Stimulated activated CD4-positive, alpha-beta T cell treated with anti-CD3 and anti-CD28 coated beads, TNF-alpha, amount 100 ng/mL, for 1 hour (primary cell): ENCODE measurements at places on chromosomes 11 and 22.

- no peak for DNase-seq
Observed at GRCh38 chr11:55106391-55106790, 155.6 kb upstream of the TRIM48 start.

GRCh38 chr22:34805771-34806170 is 260.2 kb upstream of the ISX start:
- no peak for DNase-seq

- no peak for DNase-seq
Observed at GRCh38 chr11:88102598-88102934, 72.7 kb downstream of the RAB38 start.

DNA sequence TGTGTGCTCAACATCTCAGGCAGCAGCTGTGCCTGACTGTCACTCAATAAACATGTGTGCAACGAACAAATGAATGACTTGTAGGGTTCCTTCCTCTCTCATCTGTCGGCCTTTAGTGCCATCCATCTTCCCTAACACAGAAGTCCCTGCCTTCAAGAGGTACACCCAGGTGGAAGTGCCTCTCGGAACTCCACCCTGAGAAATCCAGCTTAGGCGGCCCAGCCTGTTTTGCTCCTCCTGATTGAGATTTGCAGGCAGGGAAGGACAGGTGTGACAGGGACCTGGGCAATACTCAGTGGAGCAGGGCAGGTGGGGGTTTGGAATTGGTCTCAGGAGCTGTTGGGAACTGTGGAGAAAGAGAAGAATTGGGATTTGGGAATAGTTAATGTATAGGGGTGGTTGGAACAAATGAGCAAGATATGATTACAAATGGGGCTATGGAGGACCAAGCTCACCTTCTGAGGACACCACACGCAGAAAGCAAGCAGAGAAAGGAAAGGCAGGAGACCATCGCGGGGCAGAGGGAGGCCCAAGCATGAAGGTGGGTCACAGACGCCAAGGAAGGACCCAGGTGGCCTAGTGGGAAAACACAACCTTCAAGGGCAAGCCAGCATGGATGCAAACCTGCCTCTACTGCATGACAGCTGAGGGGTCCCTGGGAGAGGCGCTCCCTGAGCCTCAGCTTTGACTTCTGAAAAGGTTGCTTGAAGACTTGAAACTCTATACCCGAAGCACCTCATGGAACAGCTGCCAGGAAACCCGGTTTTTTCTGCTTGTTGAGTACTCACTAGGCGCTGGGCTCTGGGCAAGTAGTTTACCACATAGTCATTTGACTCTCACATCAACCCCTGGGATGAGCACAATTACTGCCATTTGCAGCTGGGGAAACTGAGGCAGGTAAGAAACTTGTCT is 40.9 kb upstream of the ANO1 start:
- DNase-seq, result no peak

GRCh38 chr22:32589007-32589406 is 114.4 kb downstream of the FBXO7 start:
- no peak for DNase-seq

DNA sequence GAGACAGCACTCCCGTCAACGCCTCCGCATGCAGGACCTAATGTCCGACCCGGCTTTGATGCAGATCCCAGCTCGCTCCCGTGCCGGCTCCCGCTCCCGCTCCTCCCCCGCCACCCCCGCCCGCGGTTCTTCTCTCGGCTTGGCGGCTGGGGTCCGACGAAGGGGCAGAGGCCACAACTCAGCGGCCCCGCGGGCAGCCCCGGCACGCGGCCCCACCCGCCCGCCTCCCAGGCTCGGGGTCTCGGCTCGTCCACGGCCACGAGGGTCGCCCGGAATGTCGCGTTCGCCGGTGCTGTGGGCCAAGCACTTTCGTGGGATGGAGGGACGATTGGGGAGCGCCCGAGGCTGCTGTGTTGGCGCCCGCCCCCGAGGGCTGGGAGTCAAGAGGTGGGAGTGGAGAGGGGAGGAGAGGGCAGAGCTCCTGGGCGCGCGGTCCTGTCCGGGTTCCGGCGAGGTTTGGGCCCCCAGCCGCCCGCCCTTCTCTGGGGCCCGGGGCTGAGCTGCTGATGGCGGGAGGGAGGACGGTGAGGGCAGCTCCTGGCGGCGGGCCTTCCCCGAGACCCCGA is 5.3 kb upstream of the TBX1 start:
- DNase-seq, result no peak

GRCh38 chr11:111392552-111392951 is 13.5 kb upstream of the POU2AF1 start:
- DNase-seq, result no peak

GRCh38 chr22:49992921-49993648 is 19.5 kb downstream of the IL17REL start:
- no peak for DNase-seq

DNA sequence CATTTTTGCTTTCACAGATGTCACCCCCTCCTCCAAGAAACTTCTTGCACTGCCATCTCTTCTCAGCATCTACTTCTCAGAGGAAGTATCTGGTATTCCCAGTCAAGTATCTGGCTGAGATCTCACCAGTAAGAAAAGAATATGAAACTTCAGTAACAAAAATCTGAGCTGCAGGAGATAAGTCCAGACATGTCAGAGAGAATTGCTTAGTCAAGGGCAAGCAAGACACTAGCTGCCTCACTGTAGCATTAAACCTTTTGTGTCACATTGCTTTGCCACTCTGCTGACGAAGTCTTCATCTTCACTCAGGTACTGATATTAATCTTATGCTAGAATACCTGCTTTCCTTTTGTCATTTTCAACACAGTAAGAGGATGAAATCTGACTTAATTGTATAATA is 70.6 kb upstream of the ZC3H12C start:
- DNase-seq, result no peak

DNA sequence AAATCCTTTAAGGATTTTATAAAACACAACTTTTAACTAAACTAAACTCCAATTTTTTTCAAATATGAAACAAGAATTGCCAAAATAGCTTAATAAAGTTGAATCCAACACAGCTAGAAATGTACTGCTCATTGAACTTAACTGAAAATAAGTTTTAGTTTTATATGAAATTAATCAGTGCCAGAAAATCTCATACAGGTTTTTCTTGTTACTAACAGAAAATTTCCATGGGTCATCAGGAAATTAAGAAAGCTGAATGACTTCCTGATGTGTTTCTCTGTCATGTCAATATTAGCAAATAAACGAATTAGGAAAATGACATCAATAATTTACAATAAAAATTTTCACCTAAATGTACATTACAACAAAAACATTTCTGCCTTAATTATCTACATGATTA is 3.5 kb downstream of the CCDC73 start:
- DNase-seq, result no peak

GRCh38 chr22:48205790-48206189 is 1443.3 kb downstream of the TBC1D22A start:
- no peak for DNase-seq

GRCh38 chr11:123190518-123190917 is 4.5 kb downstream of the CLMP start:
- no peak for DNase-seq

- no peak for DNase-seq
Observed at GRCh38 chr11:123773959-123774358, 19.6 kb upstream of the OR6X1 start.

GRCh38 chr11:55497068-55497467 is 57.2 kb upstream of the OR4C15 start:
- DNase-seq, result no peak

- no peak for DNase-seq
Observed at GRCh38 chr11:22461626-22462025, 123.4 kb downstream of the SLC17A6 start.

DNA sequence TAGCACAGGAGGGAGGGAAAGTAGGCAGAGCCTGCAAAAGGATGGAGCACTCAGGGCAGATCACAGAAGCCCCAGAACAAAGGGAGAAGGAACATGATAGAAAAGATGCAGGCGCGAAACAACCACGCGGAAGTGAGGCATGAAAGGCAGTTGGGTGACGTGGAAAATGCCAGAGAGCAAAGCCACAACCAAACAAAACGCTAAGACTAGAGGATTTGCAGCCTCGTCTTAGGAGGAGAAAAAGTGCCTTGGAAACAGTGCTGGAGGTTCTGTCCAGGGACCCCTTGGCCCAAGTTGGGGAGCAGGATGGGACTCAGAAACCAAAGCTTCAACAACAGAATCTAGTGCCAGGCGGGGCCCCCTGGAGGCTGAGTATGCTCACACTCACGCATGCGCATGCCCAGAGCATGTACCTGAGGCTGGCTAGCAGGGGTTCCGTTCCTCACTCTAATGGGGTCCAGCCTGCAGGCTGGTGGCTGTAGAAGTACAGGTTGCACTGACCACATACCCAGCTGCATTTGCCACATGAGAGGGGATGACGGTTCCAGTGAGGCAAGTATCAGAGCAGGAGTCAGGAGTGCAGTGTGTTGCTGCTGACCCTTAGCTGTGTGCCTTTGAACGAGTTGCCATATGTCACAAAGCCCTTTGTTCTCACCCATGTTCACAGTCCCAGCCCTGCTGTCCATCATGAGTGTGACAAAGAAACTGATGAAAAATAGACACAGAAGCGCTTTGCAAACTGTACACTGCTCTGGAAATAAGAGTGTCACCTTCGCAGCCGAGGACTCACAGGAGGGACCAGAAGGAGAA is 568.6 kb upstream of the CADM1 start:
- no peak for DNase-seq

DNA sequence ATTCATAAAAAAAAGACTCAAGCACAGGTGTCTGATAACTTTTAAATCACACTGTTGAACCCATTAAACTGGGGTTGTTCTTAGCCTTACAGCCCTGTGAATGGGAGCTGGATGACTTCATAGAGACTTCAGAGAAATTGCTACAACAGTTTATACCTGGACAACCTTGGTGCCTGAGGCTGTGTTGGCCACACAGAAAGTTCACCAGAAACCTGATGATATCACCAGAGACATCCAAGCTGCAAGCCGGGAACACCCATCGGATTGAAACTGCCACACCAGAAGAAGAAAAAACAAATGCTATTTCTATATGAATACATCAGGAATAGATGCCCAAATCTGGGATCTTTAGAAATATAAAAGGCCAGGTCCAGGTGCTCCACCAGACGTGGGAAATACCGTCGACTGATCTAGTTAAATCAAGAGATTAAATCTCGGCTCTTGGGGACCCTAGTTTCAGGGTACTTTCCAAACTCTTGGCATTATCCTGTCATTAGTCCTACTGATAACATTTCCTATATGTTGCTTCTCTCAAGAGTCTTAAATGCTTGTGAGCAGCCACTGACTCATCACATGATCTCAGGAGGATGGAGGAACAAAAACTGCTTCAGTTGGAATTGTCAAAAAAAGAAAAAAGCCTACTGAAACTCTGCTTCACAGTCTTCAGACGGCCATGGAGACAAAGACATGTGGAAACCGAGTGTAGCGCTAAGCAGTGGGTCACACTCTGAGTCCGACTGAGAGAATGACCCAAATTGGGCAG is 28.6 kb upstream of the APOL5 start:
- DNase-seq, result no peak

- DNase-seq, result no peak
Observed at GRCh38 chr11:18408558-18409291, 3.4 kb upstream of the LDHC start.

GRCh38 chr11:125951731-125952130 is 5.9 kb downstream of the VSIG10L2 start:
- DNase-seq, result no peak

- DNase-seq, result no peak
Observed at GRCh38 chr11:27945348-27945747, 162.6 kb downstream of the KIF18A start.

DNA sequence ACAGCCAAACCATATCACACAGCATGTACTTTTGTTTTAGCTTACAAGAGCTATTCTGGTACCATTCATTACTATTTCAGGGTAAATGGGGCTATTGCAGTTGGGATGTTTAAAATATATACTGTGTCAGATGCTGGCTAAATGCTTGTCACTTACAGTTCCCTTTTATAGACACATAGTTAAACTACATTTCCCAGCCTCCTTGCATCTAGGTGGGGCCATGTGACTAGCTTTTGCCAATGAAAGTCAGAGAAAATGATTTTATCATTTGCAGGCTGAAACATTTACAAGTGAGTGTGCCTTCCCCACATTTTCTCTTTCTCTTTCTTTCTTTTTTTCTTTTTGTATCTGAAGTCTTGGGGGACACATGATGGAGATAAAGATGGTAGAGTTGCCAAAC is 7.8 kb upstream of the IFTAP start:
- no peak for DNase-seq

GRCh38 chr11:35515224-35515623 is 10.2 kb downstream of the PAMR1 start:
- DNase-seq, result no peak

- no peak for DNase-seq
Observed at GRCh38 chr22:17767233-17768065, 6.8 kb downstream of the BID start.

- DNase-seq, result no peak
Observed at GRCh38 chr11:36449561-36450096, 60.4 kb downstream of the TRAF6 start.

DNA sequence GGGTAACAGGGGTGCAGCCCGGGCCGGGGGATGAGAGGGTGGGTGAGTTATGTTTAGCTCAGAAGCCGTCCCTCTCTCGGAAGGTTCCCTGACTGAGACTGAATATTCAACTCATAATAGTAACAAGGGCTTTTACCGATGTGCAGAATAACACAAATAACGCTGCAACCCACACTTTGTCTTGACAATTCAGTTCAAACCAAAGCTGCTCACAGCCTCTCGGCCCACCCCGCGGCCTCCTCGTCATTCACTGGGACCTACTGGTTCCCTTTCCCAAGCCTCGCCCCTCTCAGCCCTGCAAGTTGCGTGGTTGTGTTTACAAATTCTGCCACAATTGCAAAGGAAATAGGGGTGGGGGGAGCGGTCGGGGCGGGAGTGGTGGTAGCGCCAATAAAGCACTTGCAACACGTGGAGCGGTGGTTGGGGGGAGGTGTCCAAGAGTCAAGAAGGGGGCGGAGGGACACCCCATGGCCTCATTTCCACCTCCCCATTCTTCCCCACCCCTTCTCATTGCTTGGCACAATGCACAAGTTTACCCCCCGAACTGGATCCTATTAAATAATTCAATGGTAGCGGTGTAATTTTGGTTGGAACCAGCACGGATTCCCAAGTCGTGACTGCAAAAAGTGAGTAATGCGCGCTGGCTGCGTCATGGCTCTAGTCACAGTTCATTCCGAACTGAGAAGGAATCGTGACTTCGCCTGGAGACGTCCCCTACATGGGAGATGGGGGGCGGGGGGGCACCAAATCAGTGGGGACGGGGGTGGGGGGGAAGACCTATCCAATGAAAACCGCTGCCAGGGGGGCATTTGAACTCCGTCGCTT is 102.0 kb upstream of the HSD17B12 start:
- DNase-seq, result no peak

GRCh38 chr11:57597461-57597915 is at the start of gene SERPING1:
Gene SERPING1, plus strand, starts transcription at chr11:57597685. Its CDS starts 586 bp downstream, at chr11:57598271.
- DNase-seq, result no peak
